ENCODE measurements at places on chromosomes 4 and X.

DNA sequence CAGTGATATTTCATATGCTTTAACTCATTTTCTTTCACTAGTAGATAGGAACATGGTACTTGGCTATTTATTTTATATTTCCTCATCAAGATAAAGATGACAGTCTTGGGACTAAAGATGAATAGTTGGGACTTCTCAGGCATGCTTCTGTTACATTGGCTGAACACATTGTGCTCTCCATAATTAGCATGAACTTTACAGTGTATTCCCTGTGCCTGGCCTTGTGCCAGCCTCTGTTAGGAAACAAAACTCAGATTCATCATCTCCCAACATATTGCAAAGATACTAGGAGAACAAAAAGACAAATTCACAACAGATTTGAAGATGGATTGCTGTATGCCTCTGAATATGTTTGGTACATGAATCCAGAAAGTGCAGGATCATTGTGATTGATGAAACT is 26.4 kb downstream of the GRIA2 start:
- no peak for ATAC-seq

- ATAC-seq, result no peak
These were observed 87.8 kb downstream of the STARD8 start for GRCh38 chrX:68735266-68735665.

- ATAC-seq, result no peak
These were observed 807 bp downstream of the HMX1 start for GRCh38 chr4:8870647-8871416.

GRCh38 chrX:153321381-153322124 is at the start of gene PNMA6F:
TSS of gene PNMA6F (minus strand) at chrX:153321767. CDS start at chrX:153320674, 1,093 bp downstream.
- ATAC-seq, result no peak

DNA sequence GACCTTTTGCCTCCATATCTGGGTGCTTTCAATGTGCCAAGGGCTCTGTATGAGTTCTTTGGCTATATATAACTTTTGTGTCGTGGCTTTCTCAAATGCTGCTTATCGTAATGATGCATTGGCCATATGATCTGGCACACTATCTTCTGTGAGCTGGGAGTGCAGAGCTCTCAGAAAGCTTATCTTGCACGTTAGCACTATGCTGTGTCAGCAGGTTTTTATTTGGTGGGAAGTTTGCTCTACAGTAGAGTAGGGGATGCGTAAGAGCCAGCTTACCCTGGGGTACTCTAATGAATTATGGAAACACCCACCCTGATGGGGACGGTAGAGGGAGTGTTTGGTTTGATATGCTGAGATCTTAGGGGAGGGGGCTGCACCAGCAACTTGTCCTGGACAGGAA is 119.6 kb downstream of the FAAH2 start:
- no peak for ATAC-seq

DNA sequence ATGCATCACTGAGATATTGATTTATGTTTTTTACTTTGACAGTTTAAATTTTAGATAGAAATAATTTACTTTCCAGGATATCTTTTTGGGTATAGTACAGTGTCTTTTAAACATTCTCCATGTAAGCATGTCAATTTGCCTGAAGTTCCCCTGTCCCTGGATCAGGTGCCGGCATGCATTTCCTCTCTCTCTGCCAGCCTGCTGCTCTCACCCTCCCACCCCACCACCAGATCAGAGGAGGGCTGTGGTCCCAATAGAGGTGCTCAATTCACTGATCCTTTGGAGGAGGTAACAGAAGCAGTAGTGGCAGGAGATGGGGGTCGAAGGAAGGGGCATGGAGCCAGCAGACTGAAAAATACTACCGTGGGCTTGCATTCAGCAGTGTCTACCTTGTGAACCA is 28.3 kb upstream of the DSPP start:
- ATAC-seq, result no peak

- no peak for ATAC-seq
These were observed 35.4 kb downstream of the GK start for GRCh38 chrX:30688641-30689040.

DNA sequence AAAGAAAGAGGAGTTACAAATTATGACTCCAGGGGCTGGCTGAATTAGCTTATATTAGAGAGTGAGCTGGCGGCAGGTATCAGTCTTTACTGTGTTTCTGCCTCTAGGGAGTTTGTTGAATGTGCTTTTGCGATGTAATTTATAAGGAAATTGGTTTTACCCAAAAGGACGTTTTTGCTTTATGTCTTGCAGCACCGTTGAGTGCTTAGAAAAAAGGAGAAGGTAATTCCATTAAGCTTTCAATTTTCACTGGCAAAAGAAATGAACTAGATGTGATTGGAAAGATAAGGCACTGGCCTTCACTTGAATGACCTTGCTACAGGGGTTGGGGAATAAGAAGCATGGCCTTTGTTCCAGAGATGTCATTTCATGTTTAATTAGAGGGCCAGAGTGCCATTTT is 74.9 kb upstream of the CBR4 start:
- no peak for ATAC-seq

GRCh38 chr4:83114576-83114975 is at the start of gene PLAC8:
TSS of gene PLAC8 (minus strand) at chr4:83114729. CDS start at chr4:83107921, 6,808 bp downstream.
- peak; percentile 65 for ATAC-seq

GRCh38 chrX:23201706-23202105 is 132.9 kb upstream of the PTCHD1 start:
- ATAC-seq, result no peak

GRCh38 chrX:6813836-6814370 is 279.0 kb upstream of the VCX3A start:
- ATAC-seq, result no peak

DNA sequence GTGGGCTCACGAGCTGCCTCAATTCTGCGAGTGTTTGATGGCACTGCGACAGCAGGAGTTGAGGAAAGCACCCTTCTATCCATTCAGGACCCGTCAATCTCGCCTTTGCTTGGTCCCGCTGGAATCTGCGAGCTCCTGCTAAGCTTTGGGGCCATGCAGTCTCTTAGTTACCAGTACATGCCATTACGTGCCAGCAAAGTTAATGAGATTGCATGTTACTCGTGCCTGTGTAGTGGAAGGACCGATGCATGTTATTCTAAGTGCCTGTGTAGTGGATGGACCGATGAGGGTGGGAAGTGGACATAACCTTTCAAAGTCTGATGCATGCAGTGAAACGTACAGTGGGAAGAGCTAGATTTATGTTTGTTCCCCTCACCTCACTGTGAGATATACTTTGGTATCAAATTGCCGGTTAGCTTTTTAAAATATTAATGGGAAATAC is 569 bp downstream of the RPS3A start:
- no peak for ATAC-seq

DNA sequence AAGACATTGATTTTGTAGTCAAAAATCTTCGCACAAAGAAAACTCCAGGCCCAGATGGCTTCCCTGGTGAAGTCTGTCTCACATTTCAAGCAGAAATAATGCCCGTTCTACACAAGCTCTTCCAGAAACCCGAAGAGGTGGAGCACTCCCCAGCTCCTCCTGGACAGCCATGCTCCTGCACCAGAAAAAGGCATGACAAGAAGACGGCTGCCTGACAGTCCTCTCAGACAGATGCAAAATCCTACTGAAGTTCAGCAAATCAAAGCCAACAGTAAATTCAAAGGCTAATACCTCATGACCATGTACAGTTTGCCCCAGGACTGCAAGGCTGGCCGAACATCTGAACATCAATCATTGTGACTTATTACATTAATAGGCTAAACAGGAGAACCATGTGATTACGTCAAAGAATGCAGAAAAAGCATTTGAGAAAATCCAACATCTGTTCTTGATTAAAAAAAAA is 30.8 kb upstream of the MXD4 start:
- ATAC-seq, result no peak

DNA sequence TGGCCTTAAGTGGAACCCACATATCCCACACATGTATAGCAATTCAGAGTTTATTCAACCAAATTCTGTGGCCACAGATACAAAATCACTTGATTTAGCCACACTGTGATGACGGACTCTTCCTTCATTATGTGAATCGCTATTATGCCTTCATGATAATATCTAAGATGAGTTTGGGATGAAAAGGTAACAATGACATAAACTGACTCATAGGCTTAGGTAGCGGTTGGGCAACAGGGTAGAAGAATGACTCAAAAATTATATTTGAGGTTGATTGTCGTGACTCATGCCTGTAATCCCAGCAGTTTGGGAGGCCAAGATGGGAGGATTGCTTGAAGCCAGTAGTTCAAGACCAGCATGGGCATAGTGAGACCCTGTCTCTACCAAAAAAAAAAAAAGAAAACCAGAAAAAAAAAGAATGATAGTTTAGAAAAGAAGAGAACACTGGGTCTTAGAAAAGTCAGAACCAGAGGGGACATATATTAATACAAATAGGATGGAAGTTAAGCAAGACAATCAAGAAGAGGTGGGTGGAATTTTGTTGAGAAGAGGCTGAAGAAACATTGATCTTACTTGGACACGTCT is 70.4 kb upstream of the USP9X start:
- peak; percentile 89 for ATAC-seq

DNA sequence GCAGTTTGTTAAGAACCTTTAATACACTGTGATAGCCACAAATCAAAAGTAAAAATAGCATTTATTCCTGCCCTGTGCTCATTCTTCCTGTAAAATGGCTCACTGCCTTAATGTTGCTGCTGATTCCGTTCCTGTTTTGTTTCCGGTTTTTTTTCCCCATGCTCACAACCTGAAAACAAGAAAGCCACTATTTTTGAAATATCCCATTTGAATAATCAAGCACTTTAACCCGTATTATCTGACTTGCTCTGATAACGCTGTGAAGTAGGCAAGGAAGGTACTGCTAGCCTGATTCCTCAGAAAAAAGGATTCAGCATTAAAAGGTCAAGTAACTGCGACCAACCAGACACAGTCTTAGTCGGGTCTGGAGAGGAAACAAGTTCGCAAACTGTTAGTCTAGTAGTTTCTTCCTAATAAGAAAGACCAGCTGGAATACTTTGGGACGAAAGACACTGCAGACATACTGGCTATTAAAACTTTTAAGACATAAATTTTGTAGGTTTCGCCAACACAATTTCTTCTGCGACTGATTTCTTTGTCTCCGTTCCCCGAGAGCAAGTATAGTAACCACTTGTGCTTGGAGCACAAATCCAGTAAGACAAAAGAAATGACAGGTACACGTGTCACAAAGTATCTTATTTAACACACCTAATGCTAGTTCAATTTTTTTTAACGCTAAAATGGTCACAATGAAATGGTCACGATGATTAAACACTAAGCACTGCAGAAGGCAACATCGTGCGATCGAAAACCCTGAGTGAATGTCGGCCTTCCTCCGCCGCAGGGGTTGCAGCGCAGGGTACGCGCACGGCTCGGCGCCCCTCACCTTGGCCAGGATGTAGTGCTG is 802 bp downstream of the COX18 start:
- no peak for ATAC-seq

DNA sequence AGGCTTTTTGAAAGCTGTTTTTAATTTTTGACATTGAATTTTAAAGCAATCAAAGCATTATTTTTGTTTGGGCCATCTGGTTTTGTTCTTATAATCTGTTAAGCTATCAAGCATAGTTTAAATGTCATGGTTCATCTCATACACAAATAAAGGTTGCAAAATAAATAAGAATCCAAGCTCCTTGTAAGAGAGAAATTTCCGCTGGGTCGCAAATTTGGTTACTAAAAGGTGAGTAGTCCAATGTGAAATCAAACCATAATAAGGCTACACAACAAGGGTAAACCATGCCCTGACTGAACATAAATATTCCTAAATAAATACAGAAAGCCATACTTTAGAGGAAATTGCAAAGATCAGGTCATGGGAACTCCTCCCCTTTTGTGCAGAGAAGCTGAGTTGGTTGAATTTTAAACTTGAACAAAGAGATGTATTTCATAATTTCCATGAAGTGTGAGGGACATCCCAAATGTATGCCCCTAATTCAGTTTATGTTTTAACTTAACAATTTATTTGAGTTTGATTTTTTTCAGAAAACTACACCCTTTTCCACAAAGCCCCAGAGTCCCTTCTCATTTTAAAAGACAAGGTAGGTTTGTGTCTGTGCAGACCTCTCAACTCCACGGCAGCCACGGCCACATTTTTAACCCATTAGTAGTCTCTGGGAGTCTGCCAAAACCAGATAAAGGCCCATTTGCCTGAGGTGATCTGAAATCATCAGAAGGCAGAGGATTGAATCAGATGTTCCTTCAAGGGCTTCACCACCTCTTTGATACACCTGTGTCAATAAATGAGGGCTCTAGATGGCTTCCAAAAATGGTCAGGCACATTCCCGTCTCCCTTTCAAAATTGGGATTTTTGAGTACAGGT is 85.2 kb downstream of the PLAC1 start:
- ATAC-seq, result no peak

Data from activated T-helper 17 cell treated with anti-CD3 and anti-CD28 coated beads, Interleukin-2, amount 50 U/mL, for 72 hours (primary cell).